ENCODE measurements at places on chromosomes 3 and 15.

DNA sequence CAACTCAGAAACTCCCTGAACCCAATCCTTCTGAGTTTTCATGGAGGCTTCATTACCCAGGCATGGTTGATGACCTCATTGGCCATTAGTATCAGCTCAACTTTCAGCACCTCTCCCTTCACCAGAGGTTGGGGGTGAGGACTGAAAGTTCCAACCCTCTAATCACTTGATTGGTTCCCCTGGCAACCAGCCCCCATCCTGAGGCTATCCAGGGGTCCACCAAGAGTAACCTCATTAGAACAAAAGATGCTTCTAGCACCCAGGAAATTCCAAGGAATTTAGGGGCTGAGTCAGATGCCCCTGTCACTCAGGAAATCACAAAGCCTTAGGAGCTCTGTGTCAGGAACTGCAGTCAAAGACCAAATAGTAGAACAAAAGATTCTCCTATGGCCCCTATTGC, 43.8 kb downstream of the ADAMTSL3 start:
- DNase-seq: no peak

DNA sequence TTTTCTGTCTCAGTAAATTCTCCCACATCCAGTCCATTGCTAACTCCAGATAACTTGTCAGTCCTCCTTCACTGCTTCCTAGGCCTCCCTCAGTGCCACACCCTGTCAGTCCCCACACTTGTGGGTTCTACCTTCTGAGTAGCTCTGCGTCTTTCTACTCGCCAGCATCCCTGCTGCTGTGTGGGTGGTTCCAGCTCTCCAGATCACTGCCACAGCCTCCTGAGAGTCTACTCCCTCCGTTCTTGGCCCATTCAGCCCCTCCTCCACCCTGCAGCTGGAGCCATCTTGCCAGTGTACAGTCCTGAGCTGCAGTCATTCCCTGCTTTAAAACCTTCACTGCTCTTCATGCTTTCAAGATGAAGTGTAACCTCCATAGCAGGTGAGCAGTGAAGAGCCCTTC, 45.3 kb downstream of the MAP2K5 start:
- DNase-seq: no peak

GRCh38 chr3:186092360-186093070, 16.4 kb downstream of the ETV5 start:
- no peak for DNase-seq

DNA sequence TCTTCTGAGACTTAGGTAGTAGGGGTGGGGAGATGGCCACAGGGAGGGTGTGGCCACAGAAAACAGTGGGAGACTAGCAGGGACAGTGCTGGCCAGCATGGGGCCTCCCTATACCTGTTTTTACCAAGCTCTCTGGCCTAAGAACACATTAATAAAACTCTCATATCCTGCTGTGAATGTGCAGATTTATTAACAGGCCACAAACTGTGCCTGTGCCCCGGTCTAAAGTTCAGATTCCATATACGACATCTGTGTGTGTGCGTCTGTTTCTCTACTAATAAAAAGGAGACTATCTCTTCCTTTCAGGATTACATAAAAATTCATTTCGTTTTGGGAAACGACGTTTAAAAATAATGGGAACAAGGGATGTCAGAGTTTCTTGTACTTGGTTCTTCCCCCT, 92.8 kb upstream of the ADAMTS17 start:
- DNase-seq: no peak

DNA sequence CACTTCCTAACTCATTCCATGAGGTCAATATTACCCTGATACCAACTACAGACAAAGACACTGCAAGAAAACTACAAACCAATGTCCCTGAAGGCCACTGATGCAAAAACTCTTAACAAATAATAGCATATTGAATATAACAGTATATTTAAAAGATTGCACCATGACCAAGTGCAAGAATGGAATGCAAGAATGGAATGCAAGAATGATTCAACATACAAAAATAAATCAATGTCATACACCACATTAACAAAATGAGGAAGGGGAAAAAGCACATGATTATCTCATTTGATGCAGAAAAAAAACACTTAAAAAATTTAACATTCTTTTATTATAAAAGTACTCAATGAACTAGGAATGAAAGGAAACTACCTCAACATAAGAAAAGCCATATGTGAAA, 463.1 kb upstream of the NECTIN3 start:
- DNase-seq: no peak

- no peak for DNase-seq
Observed at GRCh38 chr15:73601451-73602445, 31.4 kb downstream of the NPTN start.

DNA sequence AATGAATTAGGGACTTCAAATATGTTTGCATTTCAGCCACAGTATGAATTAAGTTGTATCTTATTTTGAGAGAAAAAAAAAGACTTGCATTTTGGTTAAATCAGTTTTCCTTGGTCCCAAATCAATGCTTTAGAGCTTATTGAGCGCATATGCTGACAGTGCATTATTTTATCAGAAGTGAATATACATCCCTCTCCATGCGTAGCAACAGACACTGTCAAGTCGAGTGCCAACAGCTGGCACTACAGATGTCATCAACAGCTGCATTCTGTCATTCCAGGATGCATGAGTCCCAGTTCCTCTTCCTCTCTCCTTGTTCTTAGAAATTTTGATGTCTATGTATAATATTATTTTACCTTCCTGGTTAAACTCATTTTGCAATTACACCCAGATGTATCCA, 156.1 kb upstream of the FOXB1 start:
- DNase-seq: no peak

GRCh38 chr3:101544161-101544850, 17.4 kb upstream of the TRMT10C start:
- DNase-seq: no peak

- DNase-seq: no peak
Observed at GRCh38 chr3:15844889-15845288, 47.1 kb upstream of the ANKRD28 start.

GRCh38 chr3:185943760-185944106, 5.9 kb upstream of the TRA2B start:
- no peak for DNase-seq

DNA sequence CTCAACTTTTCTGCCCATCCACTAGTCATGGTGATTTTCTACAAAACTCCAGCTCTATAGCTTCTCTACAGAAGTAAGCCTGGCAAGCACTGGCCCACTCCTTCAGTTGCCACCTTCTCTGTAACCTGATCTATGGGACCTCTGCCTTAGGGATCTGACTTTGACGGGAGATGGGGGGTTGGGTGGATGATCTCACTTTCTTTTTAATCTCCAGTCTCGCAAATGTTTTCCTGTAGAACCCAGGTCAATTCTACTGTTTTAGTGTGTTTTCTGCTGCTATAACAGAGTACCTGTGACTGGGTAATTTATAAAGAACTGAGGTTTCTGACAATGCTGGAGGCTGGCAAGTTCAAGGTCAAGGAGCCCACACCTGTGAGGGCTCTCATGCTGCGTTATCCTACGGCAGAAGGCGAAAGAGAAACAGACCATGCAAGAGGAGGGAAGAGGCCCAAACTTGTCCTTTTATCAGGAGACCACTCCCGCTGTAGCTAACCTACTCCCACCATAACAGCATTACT, 189.9 kb upstream of the THRB start:
- DNase-seq: no peak

- no peak for DNase-seq
Observed at GRCh38 chr3:632571-633170, 436.1 kb downstream of the CHL1 start.

- no peak for DNase-seq
Observed at GRCh38 chr3:36543276-36543997, 163.1 kb downstream of the STAC start.

- no peak for DNase-seq
Observed at GRCh38 chr3:18394384-18394995, 30.6 kb downstream of the SATB1 start.

DNA sequence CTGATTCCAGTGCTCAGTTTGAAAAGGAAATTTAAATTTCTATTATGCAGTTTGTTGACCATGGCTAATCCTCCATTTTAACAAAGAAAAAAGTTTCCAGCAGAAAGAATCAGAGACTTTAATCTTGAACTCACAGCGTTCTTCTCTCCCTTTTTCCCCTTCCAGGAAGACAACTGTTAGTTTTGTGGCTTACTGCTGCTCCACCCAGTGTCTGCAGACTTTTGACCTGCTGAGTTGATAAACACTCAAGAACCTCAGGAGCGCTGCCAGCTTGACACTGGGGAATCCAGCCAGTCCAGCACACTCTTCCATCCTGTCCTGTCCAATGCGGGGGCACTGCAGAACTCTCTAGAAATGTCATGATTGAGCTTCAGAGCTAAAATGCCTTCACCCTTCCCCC, 134.6 kb downstream of the LRRC28 start:
- DNase-seq: no peak

GRCh38 chr3:105965384-105965783, 96.6 kb upstream of the CBLB start:
- no peak for DNase-seq

GRCh38 chr3:122355612-122356011, 27.4 kb downstream of the MIX23 start:
- no peak for DNase-seq

- DNase-seq: no peak
Observed at GRCh38 chr15:60070838-60071493, 66.9 kb downstream of the FOXB1 start.

GRCh38 chr3:108202080-108202479, 20.1 kb downstream of the IFT57 start:
- no peak for DNase-seq

DNA sequence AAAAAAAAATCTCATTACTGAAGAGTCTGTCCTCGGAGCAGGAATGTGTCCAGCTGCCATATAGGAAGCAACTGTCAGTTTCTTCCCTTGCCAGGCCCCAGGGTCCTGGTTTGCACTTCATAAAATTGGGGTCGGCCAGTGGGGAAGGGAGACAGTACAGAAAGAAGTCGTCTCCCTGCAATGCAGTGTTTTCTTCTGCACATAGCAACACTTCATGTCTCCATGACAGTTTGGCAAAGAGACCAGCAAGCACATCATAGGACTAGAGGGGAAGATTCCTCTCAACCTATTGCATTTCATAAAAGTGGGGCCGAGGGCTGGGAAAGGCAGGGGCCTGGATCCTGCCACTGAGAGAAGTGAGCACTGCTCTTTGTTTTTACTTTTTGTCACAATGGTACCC, 138.2 kb upstream of the HACD2 start:
- DNase-seq: no peak

DNA sequence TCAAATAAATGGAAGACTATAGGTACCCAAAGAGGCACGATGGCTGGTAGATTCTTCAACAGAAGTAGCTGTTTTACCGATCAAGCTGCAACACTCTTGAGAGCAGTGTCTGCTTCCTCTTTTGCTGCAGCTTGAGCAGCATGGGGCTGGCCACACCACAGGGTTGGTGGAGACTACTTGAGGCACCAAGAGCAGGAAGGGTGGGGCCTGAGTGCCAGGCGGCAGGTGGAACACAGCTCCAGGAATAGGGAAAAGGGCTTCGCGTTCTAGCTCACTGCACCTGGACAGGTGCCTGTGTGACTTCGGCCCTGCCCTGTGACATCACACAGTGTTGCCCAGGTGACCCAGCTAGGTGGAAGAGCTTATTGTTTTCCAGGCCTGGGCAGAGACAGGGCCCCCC, at the start of gene CCDC33:
CCDC33 (plus strand) TSS at position 365 of the 400 bp plus-strand sequence. CDS start 394 bp downstream, outside the sequence.
- DNase-seq: no peak

- DNase-seq: no peak
Observed at GRCh38 chr3:141795276-141795675, 32.1 kb downstream of the GRK7 start.

- DNase-seq: no peak
Observed at GRCh38 chr3:150605998-150606641, 3.0 kb downstream of the SELENOT start.

DNA sequence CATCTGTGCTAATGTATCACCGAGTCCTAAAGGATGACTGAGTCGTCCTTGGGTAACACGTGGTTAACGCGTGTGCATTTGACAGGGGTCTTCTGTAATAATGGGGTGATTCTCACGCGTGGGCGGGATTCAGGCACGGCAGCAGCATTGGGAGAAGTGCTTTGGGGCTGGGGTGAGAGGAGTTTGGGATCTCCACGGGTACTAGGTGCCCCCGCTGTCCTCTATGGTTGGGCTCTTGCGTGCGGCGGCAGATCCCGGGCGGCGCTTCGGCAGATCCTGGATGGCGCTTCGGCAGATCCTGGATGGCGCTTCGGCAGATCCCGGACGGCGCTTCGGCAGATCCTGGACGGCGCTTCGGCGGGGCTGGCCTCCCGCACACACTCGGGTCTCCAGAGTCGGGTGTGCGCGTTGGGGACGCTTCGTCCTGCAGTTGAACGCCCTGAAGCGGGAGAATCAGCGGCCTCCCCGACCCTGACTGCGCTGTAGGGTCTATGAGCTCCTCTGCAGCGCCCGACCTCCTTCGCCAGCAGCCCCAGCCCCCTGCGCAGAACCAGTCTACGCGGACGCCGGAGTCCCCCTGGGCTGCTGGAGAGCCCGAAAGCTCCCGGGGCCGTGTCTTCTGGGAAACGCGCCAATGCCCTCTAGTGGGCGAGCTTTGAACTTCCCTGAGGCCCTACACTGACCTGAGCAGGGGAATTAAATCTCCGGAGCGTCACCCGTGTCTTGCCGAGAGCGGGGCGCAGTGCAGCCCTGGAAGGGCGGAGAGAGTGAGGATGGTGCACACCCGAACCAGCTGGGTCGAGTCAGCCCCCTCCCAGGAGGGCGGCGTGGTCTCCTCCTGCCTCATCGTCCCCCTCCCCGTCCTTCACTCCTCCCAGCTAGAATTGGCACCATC, 48.1 kb upstream of the EPHB3 start:
- DNase-seq: peak; percentile 70

- no peak for DNase-seq
Observed at GRCh38 chr3:69439643-69440270, 53.9 kb upstream of the FRMD4B start.

- DNase-seq: no peak
Observed at GRCh38 chr3:37935756-37936666, 54.6 kb upstream of the VILL start.

- no peak for DNase-seq
Observed at GRCh38 chr15:55652359-55652758, 64.2 kb upstream of the PYGO1 start.

GRCh38 chr3:158381262-158381868, 189.6 kb upstream of the MLF1 start:
- no peak for DNase-seq

GRCh38 chr15:84006421-84006820, 229.2 kb upstream of the GOLGA6L4 start:
- DNase-seq: no peak

All from activated naive CD4-positive, alpha-beta T cell (primary cell).